ENCODE measurements at places on chromosomes 13 and 19.
A peak's percentile ranks its signal among the peaks of the same experiment; 100 is the strongest.

- no peak for DNase-seq
Measured at GRCh38 chr13:31904941-31905824, 126.4 kb upstream of the FRY start.

GRCh38 chr19:30555075-30555790 is 183.0 kb downstream of the ZNF536 start:
- no peak for DNase-seq

DNA sequence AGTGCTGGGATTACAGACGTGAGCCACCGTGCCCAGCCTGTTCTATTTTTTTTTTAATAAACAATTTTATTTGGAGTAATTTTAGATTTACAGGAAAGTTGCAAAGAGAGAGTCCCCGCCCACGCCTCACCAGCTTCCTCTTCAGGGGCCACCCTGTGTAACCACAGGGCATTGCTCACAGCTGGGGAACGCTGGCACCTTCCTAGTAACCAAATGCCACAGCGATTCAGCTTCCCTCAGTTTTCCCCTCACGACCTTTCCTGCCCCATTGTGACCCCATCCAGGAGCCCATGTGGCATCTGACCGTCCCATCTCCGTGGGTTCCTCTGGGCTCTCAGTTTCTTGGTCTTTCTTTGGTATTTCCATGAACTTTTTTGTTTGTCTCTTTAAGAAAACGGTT is 83.9 kb downstream of the GNG7 start:
- DNase-seq = peak; percentile 88

DNA sequence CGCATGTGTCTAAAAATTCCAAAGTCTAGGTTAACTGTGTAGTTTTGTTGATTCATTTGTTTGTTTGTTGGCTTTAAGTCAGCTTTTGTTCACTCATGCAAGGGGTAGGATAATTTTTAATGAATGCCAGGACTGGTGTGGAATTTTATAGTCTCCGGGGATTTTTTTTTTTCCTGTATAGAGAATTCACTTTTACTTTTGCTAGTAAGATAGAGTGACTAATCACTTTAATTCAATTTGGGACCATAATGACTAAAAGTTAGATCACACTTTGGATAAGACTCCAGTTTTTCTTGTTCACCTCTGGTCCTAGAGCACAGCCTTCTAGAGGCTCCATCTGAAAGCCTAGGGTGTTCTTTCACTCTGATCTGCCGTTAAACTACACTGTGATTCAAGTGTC is 1690.0 kb downstream of the PCDH9 start:
- no peak for DNase-seq

GRCh38 chr13:46682707-46683106 is 114.3 kb downstream of the ESD start:
- no peak for DNase-seq

- no peak for DNase-seq
Measured at GRCh38 chr13:107883561-107884175, 331.7 kb downstream of the LIG4 start.
